ENCODE measurements at places on chromosomes 4 and X. TPM values are rescaled to one million over a fixed set of nuclear protein-coding genes. Genes with fewer than 3 reads are reported as not detected.

The FHL1 gene
- total RNA-seq = 2,009 TPM

The GYG2 gene
- total RNA-seq = 77.3 TPM

The RAB9B gene
- 3.9 TPM for total RNA-seq

The SSX4B gene
- total RNA-seq = not detected

The CT47B1 gene
- not detected for total RNA-seq

The APOO gene
- 4.6 TPM for total RNA-seq

The HSFX2 gene
- not detected for total RNA-seq

The IL2 gene
- total RNA-seq = not detected

The SH2D1A gene
- total RNA-seq = 0.93 TPM

The PNMA6A gene
- total RNA-seq = 1.1 TPM

The ZCCHC13 gene
- total RNA-seq = not detected

The PDE6B gene
- total RNA-seq = 5.6 TPM

The JCHAIN gene
- 46.8 TPM for total RNA-seq

The SAGE1 gene
- not detected for total RNA-seq

The NWD2 gene
- 7.8 TPM for total RNA-seq

The MYL5 gene
- 8.7 TPM for total RNA-seq

The SLITRK4 gene
- total RNA-seq = 4.6 TPM

The PASD1 gene
- not detected for total RNA-seq

The PSAPL1 gene
- total RNA-seq = 2.1 TPM

The RAB41 gene
- not detected for total RNA-seq

The SLC16A2 gene
- 15.8 TPM for total RNA-seq

The ADGRL3 gene
- 16.4 TPM for total RNA-seq

The SHISA3 gene
- 2.3 TPM for total RNA-seq

The ZNF732 gene
- total RNA-seq = not detected

The EFHC2 gene
- total RNA-seq = not detected

Data from omental fat pad (tissue), 4 donors.